Activated naive CD4-positive, alpha-beta T cell treated with anti-CD3 and anti-CD28 coated beads, Interleukin-2, amount 50 U/mL, for 16 hours (primary cell): ENCODE measurements at places on chromosomes 4 and X.

DNA sequence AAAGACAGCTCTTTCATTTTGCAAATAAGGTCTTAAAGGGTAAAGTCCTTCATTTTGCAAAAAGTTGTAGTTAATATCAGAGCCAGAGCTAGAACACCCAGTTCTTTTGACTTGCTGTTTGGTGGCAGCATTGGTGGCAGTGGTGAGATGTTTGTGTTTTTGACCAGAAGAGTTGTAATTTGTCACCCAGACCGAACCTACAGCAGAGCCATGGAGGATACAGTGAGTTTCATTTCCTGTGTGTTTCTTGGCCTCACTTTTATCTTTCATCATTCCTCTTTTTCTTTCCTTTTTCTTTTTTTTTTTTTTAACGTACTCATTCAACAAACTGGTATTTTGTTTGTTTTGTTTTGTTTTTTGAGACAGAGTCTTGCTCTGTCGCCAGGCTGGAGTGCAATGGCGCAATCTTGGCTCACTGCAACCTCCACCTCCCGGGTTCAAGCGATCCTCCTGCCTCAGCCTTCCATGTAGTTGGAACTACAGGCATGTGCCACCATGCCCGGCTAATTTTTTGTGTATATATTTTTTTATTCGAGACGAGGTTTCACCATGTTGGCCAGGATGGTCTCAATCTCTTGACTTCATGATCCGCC, 116.4 kb downstream of the AFF1 start:
- no peak for DNase-seq

DNA sequence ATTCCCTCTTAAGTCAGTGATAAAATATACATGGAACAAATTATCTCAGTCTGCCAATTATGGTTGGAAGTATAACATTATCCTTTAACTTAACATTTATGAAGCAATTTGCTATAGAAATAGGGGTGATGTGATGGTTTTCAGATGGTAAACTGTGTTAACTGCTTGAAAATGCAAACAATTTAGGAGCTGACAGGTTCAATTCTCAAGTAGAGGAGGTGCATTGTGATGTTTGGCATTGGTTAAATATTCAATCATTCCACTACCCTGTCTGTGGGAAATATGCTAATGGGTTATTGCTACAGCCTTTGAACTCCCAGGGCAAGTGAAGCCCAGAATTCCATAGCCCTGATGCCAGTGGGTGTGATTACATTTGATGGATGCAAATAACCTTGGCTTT, 243.4 kb upstream of the GK2 start:
- DNase-seq, result no peak

- DNase-seq, result no peak
Measured at GRCh38 chrX:151458824-151459223, 61.8 kb downstream of the VMA21 start.

GRCh38 chrX:17160975-17161374, 214.0 kb upstream of the NHS start:
- DNase-seq, result no peak

GRCh38 chrX:132088864-132089263, 39.0 kb downstream of the FRMD7 start:
- no peak for DNase-seq
